ENCODE measurements at places on chromosomes 2 and 18.

GRCh38 chr2:36376319-36376765, 20.8 kb downstream of the CRIM1 start:
- DNase-seq = no peak

- DNase-seq = no peak
These were observed 13.6 kb downstream of the MRO start for GRCh38 chr18:50806208-50806616.

DNA sequence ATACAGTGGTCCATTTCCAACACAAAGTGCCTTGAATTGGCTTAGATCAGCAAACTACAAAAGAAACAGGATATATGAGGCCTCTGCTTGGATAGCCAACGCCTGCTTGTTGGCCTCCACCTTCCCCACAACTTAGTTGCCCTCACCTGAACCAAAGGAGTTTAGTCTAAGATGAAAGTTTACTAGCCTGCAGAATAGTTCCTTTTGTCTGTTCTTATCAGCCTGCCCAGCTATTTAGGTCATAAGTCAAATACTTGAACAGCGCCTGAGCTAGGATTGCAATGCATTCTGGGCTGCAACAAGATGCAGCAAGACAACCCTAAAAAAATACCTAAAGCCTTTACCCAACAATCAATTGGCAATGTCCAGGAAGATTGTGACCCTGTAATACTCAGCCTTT, 13.1 kb upstream of the EPG5 start:
- DNase-seq = no peak

- DNase-seq = no peak
These were observed 108.5 kb upstream of the CYRIA start for GRCh38 chr2:16774091-16774490.

GRCh38 chr2:207531032-207531952, 1.5 kb downstream of the CREB1 start:
- DNase-seq = peak; percentile 69

GRCh38 chr2:109611467-109612095, 2.2 kb downstream of the SEPTIN10 start:
- no peak for DNase-seq

DNA sequence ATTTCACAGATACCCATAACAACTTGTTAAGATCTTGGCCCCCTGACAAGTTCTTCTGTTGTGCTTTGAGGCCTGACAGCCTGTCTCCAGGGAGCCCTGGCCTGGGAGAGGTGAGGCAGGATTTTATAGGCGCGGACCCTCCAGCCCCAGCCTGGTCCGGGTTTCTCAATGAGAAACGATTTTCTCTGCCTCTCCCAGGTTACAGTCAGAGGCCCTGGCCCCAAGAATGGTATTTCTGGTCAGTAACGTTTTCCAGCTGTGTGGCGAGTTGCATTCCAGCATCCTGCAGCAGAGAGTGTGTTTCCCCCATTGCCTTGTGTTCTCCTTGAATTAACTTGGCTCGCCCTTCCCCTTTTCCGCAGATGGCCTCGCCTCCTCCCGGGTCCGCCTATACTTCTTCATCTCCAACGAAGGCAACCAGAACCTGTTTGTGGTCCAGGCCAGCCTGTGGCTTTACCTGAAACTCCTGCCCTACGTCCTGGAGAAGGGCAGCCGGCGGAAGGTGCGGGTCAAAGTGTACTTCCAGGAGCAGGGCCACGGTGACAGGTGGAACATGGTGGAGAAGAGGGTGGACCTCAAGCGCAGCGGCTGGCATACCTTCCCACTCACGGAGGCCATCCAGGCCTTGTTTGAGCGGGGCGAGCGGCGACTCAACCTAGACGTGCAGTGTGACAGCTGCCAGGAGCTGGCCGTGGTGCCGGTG, 3.0 kb downstream of the INHBB start:
- DNase-seq = no peak

DNA sequence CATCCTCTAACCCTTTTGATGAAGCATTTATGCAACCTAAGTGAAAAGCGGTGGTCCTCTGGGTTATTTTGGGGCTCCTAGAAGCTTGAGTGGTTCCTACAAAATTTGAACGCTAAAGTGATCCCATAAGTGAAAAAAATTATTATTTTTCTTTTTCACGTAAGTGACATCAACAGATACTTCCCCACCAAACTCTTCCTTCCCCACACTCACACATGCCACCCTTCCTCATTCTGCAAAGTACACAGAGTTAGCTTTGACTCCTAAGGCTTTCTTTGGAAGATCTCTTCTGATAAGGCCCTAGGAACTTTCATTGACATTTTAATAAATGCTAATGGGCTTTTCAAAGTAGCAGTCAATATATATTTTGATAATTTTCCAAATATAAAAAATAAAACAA, 109.7 kb downstream of the DOCK10 start:
- DNase-seq = no peak

DNA sequence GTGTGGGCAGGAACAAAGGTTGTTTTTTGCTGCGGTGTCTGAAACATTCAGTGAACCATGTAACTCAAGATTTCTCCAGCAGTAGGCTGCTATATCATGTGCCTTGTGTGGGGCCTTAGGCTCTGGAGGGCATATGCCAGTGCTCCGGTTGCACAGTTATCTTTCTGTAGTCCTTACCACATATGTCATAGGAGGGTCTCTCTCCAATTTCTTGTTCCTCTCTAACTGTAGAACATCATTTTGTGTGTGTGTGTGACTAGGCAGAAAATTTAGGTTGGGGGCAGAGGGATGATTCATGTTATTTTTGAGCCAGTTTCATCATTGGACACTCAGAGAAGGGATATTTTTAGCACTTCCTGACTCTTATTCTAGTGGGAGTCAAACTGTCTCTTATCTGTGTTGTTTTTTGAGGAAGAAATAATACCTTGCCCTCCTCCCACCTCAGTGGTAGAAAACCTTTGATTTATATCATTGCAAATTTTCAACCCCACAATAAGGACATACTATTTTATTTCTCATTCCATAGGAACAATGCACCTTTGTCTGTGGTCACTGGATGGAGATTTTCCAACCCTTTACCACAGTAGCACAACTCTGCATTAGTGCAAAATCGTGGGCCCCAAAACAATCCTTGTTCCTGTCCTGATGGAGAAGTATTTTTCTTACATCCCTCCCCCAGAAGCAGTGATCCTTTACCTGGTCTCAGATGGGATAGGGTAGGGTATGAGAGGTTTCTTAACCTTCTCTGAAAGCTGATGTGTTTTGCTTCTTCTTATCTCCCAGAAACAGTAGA, 113.9 kb downstream of the CCDC74A start:
- DNase-seq = no peak

- no peak for DNase-seq
These were observed 74.8 kb upstream of the COL5A2 start for GRCh38 chr2:189254268-189254883.

- DNase-seq = no peak
These were observed 516.8 kb upstream of the FANCL start for GRCh38 chr2:58757971-58758370.

DNA sequence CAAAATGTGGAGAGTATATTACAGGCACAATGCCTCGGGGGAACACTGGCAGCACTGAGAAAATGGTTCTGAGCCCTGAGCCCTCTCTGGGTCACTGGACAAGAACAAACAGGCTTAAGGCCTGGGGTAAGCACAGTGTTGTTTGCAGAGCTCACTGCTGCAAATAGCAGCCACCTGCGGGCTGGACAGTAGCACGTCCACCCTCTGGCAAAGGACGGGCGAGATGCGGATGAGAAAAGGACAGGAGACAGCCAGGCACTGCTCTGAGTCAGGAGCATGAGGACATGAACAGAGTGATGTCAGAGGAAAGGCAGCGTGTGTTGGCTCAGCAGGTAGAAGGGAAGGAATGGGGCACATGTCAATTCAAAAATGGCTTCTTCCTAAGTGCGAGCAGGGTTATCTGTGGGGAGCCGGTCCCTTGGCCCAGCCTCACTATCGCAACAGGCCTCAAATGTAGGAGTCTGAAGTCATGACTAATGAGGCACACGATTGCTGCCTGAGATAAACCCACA, 25.9 kb upstream of the NEB start:
- DNase-seq = no peak

DNA sequence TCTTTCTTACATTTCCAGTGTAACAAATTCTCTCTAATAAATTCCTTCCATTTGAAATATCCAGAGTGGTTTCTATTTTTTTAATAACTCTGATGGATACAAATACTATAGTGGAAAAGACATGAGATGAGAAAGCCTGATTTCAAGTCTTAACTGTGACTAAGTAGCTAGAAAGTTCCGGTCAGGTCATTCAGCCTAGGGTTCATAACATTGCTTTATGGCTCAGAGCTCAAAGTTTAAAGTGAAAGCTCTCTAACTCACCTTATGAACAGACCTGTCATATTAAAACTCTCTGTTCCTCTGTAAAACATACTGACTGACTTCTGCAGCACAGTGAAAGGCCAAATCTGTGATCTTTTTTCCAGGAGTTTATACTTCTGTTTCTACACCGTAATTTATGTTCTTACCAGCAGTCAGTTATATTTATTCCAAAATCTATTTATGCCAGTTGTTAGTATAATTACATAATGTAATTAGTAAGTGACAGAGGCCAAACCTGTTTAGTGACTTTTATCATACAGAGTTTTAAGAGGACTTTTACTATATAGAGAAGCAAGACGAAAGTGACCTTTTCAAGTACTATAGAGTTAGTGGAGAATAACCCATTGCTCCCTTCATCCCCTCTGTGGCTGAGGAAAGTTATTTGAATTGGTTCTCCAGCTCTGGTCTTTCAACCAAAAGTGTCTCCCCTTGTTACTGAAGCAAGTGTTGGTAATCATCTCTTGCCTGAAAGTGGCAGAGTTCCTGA, 118.8 kb upstream of the PDE1A start:
- no peak for DNase-seq

DNA sequence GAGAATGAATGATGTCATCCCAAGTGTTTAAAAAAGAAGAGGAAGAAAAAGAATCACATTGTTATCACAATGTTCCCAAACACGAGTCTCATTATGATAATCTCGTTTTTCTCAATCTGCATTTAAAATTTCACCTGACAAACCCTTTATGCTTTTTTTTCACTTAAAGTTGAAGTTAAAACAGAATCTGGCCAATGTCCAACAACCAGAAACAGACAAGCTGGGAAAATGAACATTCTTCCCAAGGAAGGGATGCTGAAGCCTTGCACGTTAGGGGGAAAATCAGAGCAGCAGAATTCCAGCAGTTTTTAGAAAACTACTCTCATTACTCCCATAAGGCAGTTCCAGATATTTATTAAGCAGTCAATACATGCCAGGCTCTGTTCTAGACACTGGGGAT, 245.3 kb downstream of the TMEM182 start:
- DNase-seq = no peak

DNA sequence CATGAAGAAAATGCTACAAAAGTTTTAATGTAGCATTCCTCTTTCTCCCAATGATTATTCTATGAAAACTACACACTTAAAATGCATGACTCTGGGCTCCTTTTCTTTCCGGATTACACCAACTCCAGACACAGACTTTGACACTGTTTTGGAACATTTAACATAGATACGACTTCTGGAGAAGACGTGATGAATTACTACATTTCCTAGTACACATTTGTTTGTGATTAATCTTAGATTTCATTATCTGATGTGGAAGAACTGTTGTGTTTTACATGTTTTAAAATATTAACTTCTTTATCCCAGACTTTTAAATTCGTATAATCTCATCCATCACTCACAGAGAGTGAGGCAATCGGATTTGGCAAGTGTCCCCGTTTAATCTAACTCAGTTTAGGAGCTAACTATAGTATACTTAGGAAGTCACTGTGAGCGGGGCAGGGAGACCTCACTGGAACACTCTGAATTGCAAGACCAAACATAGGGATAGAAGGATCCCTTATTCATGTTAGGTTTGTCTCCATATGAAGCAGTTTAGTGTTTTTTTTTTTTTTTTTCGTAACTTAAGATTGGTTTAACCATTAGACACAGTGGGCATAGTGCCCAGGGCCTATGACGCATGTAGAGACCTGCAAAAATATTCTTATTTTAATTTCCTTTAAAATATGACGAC, 66.7 kb downstream of the PDE1A start:
- DNase-seq = no peak

DNA sequence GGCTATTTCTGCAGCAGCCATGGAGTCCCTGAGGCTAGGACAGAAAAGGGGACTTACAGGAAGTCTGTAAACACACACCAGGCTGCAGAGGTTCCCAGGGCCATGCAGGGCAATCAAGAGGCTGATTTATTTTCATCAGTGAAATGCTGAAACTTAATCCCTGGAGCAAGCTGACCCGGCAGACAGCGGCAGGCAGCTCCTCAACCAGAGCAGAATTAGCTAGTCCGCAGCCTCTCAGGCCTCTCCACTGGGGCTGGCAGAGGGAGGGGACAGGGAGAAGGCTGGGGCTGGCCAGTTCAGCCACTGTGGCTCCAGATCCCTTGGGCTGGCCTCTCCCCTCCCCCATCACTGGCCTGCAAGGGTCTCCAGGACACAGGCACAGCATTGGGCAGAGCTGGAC, 136.3 kb downstream of the TNS1 start:
- DNase-seq = no peak

DNA sequence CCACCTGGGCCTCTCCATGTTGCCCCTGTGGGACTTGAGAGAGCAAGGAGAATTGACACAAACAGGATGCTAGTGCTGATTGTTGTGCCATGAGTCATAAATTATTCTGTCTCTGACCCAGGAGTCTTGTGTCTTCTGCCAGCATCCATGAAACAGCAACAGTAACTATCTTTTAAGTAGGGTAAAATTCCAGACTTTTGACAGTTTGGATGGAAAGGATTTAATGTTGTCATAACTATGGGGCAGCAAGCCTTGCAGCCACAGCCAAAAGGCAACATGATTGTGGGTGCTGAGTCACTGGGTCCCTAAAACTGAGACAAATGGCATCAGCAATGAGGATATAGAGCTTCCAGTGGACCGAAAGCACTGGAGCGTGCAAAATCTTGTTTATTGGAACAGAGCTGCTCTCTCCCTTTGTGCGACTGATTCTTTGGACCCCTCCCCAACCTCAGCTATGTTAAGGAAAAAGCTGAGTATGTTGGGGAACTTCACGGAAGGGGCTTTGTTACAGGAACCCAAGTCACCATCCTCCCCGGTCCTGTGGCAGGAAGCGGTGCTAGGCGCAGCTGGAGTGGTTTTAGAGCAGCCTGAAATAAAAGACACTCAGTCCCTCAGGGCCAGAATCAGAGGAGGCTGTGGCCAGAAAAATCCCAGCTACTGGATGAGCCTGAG, 9.6 kb upstream of the ITPRIPL1 start:
- DNase-seq = no peak

- DNase-seq = no peak
These were observed 98.4 kb upstream of the MYCN start for GRCh38 chr2:15841776-15842560.

- peak; percentile 65 for DNase-seq
These were observed at the start of gene CCBE1 for GRCh38 chr18:59697236-59697932. CCBE1 (minus strand) TSS chr18:59697423.

DNA sequence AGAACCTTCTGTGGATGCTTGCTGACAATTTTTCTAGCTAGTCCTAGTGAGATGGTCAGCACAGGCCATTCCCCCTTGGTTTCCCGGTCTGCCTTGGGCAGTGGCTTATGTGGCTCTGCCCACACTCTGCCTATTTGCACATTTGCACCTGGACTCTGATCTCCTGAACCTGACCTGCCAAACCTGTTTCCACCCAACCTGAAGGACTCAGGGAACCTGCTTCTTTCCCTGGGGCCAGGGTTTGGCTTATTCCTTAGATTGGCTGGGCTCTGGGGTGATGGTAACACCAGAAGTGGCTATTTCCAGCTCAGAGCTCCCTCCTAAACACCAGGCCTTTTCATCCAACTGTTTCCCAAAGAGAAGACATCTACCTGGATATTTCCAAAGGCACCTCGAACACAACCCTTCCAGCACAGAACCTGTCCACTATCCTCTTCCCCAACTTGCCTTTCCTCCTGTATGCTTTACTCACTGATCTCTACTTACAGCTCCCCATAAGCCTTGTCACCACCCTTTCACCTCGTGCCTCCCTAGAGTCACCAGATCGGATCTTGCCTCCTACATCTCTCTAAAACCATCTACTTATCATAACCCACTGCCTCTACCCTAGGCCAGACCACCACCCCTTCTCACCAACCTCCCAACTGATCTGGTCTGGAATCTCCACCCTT, 5.8 kb upstream of the MTA3 start:
- DNase-seq = no peak
